ENCODE measurements at places on chromosomes 13 and 19.

GRCh38 chr13:34161931-34162543 lies 344.1 kb downstream of the RFC3 start:
- DNase-seq, result no peak

DNA sequence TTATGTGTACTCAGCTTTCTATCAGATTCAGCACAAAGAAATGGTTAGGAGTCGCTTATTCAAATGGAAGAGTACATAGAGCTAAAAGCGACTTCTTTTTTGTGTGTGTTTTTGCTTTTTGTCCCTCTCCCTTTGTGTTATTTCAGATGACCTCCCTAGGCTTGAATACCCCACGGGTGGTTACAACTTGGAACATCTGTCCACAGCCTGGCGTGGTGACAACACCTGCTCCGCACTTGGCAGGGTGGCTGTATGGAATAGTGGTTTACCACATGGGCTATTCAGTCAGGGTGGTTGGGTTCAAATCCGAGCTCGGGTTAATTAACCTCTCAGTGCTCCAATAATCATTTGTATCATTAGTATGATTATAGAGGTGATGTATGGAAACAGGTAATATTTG lies 151.6 kb upstream of the FREM2 start:
- DNase-seq, result no peak

GRCh38 chr19:8052464-8052859 lies at the start of gene CCL25:
Gene CCL25 (plus strand): TSS chr19:8052760. CDS start chr19:8053050, 290 bp downstream.
- DNase-seq, result no peak

DNA sequence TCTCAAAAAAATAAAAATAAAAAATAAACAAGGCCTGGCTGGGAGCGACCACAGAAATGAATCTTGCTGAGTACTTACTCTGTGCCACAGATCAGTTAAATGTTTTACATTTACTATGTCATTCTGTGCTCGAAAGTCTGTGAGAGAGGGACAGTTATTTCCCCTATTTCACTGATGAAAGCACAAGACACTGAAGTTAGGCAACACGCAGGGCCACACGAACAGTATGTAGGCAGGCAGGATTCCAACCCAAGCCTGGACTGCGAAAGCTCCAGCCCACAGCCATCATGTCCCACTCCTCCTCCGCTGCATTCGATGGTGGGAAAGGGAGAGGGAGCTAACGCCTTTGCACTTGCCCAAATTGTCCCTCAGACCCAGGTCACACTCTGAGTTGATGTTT lies 34.2 kb downstream of the RUBCNL start:
- DNase-seq, result no peak

GRCh38 chr13:45403081-45403480 lies 15.1 kb downstream of the SLC25A30 start:
- no peak for DNase-seq

- no peak for DNase-seq
These were observed 1.2 kb upstream of the CCDC124 start for GRCh38 chr19:17931532-17932191.

GRCh38 chr13:55937180-55937579 lies 1203.5 kb upstream of the PRR20A start:
- no peak for DNase-seq

GRCh38 chr13:21018220-21018619 lies 43.2 kb downstream of the LATS2 start:
- DNase-seq, result no peak

GRCh38 chr13:98909016-98909415 lies 68.8 kb downstream of the DOCK9 start:
- DNase-seq, result no peak
